NCI-H226 (cell line): ENCODE measurements at places on chromosomes 5 and 9.

DNA sequence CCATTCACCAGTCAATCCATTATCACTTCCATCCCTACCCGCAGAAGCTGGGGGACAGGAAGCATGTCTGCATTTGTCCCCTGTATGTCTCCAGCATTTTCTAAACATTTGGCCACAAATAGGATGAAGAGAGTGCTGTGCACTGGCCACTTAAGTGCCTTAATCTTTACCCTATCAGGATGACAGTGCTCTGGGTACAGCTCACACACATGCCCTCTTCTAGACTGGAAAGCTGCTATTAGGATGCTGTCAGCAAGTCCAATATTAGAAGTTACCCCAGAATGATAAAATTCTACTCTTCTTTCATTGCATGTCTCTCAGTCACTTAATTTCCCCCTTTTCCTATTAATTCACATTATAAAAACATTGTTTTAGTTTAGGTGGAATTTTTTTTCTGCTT lies 168.4 kb downstream of the RASEF start:
- no peak for DNase-seq

DNA sequence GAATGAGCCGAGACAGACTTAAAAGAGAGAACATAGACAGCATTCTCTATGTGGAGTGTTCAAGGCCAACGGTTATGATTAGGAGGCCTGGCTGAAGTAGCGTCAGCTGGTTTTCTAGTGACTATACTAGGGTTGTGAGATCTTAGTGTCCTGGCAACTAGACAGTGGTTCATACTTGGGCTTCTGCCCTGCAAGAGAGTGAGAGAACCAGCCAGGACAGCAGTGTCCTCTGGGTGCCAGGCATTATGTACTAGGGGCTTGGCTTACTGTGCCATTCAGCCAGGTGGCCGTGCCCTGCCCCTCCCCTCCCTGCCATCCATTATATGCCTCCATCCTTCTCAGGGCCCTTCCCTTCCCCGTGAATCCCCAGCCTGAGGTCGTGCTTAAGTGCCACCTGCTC lies 56.8 kb downstream of the TRIO start:
- no peak for DNase-seq

DNA sequence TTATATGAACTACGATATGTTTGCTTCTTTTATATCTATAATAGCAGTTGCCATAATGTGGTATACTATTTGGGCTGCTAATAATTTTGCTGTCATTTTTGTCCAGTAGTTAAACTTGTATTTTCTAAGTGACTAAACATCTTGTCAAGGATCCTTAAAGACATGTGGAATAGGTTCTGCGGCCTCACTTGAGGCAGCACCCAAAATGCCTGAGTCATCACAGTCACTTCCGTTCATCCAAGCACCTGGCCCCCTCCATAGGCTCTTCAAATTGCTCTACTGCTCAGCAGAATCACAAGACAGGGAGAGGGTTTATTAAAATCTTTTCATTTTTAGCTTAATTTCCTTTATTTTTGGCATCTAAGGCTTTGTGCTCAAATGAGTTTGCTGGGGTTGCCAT lies 259.1 kb downstream of the AOPEP start:
- DNase-seq = no peak

DNA sequence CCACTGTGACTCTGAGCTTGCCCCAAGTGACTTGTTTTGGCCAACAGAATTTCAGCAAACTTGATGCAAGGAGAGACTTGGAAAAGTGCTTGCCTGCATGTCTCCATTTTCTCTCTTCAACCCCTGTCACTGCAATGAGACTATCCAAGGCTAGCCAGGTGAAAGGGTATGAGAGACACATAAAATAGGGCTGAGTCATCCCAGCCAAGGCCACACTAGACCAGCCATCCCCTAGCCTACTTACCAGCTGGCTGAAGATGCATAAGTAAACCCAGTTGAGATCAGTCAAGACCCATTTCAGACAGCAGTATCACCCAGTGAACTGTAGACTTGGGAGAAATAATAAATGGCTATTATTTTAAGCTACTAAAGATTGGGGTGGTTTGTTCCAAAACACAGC lies 52.9 kb upstream of the VLDLR start:
- DNase-seq = no peak

- no peak for DNase-seq
These were observed 35.9 kb upstream of the FBP1 start for GRCh38 chr9:94675008-94675881.

DNA sequence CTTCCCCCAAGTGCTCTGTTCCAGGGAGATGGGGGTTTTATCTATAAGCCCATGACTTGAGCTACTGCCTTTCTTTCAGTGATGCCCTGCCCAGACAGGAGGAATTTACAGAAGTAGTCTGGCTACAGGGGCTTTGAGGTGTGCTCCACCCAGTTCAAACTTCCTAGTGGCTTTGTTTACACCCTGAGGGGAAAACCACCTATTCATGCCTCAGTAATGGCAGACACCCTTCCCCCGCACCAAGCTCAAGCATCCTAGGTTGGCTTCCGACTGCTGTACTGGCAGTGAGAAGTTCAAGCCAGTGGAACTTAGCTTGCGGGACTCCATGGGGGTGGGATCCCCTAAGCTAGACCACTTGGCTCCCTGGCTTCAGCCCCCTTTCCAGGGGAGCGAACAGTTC lies 154.6 kb downstream of the IZUMO3 start:
- no peak for DNase-seq

GRCh38 chr5:2783223-2783622 lies 31.7 kb upstream of the IRX2 start:
- no peak for DNase-seq
